Colonic mucosa (tissue), 4 donors: ENCODE measurements at places on chromosomes 16 and 17.

DNA sequence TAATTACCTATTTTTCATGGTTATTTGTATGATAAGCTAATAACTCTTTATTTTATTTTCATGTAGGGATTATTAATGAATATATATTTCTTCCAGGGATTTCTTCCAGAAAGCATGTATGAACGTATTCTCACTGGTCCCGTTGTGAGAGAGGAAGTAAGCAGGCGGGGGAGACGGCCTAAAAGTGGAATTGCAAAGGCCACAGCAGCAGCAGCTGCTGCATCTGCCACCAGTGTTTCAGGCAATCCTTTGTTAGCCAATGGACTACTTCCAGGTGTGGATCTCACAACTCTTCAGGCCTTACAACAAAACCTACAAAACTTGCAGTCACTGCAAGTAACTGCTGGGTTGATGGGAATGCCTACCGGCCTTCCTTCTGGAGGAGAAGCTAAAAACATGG is 110.3 kb upstream of the RBL2 start:
- DNase-seq = no peak

- DNase-seq = peak; percentile 23
These were observed 8.8 kb upstream of the LPCAT2 start for GRCh38 chr16:55499951-55500529.

DNA sequence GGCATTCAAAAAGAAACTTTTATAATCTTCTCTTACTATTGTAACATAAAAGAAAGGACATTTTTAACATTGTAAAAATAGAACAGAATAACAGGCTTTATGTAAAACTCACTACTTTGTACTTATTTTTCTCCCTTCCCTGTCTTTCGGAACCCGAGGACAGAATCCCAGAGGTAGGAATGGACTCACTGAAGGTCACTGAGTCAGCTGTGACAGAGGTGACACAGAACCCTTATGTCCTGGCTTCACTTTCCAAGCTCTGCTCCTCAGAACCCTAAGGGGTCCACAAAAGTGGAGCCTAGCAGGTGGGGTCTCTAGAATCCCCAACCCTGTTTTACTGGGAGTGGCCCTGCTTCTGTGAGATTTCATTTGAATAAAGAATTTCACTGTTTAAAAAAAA is 3.7 kb downstream of the KCTD13 start:
- DNase-seq = no peak

GRCh38 chr16:66928702-66929388 is 3.5 kb upstream of the RRAD start:
- DNase-seq = no peak
